Midbrain (tissue), 1 donor: ENCODE measurements at places on chromosomes 1 and 21.

GRCh38 chr1:50959303-50959912, 659 bp downstream of the FAF1 start:
- no peak for DNase-seq

DNA sequence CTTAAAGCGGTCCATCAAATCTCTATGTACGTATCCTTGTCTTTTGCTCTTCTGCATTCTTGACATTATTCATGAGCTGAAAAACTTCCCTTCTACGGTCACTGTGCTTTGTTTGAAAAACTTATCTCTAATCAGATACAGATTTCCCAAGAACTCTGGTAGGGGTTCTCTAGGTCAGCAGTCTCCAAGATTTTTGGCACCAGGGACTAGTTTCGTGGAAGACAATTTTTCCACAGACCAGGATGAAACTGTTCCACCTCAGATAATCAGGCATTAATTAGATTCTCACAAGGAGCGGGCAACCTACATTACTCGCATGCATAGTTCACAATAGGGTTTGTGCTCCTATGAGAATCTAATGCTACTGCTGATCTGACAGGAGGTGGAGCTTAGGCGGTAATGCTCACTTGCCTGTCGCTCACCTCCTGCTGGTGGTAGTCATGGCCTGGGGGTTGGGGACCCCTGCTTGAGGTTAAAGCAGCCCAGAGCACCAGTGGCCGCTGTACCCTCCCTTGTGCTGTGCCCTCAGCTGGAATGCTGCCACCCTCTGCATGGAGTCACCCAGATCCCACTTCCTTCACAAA, 30.8 kb downstream of the AK2 start:
- no peak for DNase-seq

DNA sequence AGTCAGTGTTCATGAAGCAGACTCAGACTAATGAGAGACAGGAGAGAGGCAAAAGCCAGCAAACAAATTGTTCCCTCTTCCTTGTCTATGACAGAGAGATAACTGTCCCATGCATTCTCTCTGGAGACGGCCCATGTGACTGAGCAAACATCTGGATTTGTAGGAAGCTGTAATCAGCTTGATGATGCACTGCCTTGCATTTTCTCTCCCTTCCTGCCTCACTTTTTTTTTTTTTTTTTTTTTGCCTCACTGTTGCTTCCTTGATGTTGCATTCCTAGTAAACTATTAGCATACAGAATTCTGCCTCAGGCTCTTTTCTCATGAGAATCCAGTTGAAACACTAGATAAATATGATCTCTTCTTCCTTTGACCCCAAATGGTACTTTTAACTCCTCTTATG, 134.5 kb downstream of the HHIPL2 start:
- DNase-seq, result no peak

DNA sequence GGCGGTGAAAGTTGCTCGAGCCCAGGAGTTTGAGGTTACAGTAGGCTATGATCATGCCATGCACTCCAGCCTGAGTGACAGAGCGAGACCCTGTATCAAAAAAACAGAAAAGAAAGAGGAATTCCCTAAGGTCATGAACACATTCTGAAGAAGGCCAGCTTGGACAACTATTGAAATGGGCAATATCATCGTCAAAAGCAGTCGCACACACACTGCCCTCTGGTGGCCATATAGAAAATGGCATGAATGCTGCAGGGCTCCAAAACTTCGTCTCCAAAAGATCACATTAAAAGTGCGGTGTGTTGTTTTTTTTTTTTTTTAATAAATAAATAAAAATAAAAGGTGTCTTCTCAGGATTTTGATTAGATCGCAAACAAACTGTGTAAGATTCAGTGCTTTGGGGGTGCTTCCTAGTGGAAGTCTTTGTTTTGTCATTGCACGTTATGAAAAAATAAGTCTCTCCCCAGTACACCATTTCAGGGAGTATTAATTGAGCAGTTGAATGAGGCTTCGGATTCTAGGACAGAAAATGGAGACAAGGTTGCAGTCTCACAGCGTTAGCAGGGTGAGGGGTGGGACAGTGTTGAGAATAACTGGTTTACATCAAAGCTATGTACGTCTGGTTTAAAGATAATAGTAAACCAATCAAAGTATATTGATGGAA, 87.5 kb upstream of the FMN2 start:
- no peak for DNase-seq
